ENCODE measurements at places on chromosomes 7 and 10. TPM values are rescaled to one million over a fixed set of nuclear protein-coding genes. Genes with fewer than 3 reads are reported as not detected.

GRCh38 chr10:23686722-23687121 is 247.8 kb downstream of the OTUD1 start:
- H3K36me3 ChIP-seq = no peaks in the 10 kb centered on the region
- no peak overlapping the region for H3K27ac ChIP-seq
- H3K27me3 ChIP-seq = no peaks in the 10 kb centered on the region

DNA sequence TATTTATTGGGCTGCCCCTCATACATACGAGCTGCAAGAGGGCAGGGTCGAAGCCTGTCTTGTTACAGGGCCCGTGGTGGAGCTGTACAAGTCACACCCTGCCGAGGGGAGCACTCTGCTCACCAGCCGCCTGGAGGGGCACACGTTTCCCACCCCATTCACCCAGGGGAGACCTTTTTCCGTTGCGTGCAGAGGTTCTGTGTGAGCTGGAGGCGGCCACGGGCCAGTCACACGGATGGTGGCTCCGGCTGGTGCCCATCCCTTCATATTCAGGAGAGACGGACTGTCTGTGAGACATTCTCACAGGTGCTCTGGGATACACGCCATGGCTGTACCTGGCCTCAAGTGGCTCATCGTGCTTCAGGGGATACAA is 47.9 kb upstream of the FAM20C start:
- H3K27ac ChIP-seq = peak overlapping the region; percentile 85
- H3K27me3 ChIP-seq = no peaks in the 10 kb centered on the region
- H3K4me3 ChIP-seq = no peak overlapping the region
- no peak for DNase-seq

DNA sequence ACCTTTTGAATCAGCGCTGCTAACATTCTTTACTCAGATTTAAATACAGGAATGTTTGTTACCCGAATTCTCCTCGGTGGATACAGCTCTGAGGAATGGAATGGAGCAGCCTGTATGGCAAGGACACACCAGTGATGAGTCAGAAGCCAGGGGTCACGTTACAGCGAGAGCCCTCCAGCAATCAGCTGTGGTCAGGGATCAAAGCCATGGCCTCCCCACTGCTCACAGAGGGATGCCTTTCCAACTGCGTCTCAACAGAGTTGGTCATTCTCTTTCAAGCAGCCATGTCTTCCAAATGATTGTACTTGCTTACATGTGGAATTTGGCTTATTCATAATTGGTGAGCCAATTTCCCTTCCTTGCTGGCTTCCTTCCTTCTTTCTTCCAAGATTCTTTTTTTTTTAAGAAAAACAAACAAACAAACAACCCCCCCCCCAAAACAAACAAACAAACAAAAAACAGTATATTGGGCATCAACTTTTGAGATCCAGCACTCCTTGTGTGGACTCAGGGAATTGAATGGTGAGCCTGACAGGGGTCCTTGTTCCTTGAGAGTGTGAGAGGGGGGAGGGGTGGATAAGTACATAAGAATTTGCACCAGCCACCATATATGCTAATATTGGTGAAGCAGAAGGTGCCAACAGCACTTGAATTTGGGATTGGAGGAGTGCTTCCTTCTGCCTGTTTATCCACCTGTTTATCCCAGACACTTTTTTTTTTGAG is 100.2 kb downstream of the ATXN7L1 start:
- no peak overlapping the region for H3K27ac ChIP-seq
- H3K4me1 ChIP-seq = no peaks in the 10 kb centered on the region
- DNase-seq = peak; percentile 9
- no peaks in the 10 kb centered on the region for H3K36me3 ChIP-seq

- H3K4me1 ChIP-seq = peaks cover 95% of the 10 kb centered on the region
- peak overlapping the region; percentile 82 for H3K27ac ChIP-seq
- no peak for DNase-seq
- H3K27me3 ChIP-seq = no peaks in the 10 kb centered on the region
- no peaks in the 10 kb centered on the region for H3K36me3 ChIP-seq
- H3K4me3 ChIP-seq = no peak overlapping the region
Measured at GRCh38 chr7:137951700-137952425, 50.0 kb downstream of the CREB3L2 start.

GRCh38 chr7:28509251-28510025 is 97.1 kb downstream of the CREB5 start:
- H3K27me3 ChIP-seq = no peaks in the 10 kb centered on the region
- peak overlapping the region; percentile 31 for H3K4me3 ChIP-seq
- no peak overlapping the region for H3K27ac ChIP-seq

DNA sequence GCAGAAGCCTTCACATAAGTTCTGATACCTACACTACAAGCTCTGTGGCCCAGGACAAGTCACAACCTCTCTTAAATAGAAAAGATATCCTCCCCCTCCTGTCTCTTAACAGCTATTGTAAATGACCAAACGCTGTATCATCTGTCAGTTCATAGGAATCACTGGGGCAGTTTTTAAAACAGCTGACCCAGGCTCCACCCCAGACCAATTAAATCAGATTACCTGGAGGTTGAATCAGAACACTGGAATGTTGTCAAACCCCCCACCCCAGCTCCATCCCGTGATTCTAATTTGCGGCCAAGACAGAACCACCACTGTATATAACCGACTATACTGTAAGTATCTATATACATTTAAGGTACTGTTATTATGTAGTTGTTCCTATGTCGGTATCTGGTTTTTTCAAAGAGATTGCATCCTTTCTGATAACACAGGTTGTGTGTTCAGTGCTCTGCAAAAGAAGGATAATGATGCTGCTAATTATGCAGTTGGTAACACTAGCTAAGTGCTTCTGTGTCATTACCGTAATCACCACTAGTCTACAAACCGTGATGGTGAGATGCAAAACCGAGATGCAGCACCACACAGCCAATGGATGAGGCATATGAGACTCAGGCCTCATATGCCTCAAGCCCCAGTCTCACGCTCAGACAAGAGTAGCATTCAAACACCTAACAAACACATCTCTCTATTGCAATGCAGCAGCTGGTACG is 47.4 kb downstream of the TNS3 start:
- no peak overlapping the region for H3K4me3 ChIP-seq
- H3K27me3 ChIP-seq = no peaks in the 10 kb centered on the region
- DNase-seq = no peak
- peaks cover 38% of the 10 kb centered on the region for H3K4me1 ChIP-seq
- no peak overlapping the region for H3K27ac ChIP-seq

GRCh38 chr10:24901686-24902399 is 50.6 kb downstream of the PRTFDC1 start:
- no peak overlapping the region for H3K4me3 ChIP-seq
- H3K4me1 ChIP-seq = peaks cover 19% of the 10 kb centered on the region
- H3K27me3 ChIP-seq = no peaks in the 10 kb centered on the region
- peak; percentile 30 for DNase-seq
- no peaks in the 10 kb centered on the region for H3K36me3 ChIP-seq
- no peak overlapping the region for H3K27ac ChIP-seq

DNA sequence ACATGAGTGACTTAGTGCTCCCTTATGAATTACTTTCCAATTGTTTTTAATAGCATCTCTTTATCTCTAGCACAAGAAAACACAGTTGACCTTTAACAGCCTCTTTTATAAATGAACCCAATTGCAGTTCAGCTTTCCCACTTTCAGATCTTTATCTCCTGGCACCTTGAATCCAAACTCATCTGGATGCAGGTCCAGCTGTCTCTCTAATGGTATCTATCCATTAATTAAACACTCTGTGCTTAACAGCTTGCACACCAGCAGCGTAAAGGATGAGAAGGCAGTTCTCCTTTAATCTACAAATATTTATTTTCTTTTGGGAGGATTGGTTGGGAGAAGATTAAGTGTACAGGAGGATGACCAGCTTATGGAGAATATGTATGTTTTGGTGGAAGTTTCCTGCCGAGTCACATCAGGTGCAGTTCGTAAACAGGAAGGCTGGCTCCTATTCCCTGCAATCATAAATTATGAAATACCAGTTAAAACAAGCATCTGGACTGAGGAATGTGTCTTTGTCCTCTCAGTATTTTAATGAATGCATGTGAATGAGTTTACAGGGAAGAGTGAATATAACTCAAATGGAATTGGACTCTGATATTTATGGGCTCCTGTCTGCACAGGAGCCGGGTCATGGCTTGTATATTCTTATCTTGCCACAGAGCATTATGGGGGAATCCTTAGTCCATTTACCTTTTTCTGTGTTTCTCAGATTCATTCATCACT is 232.7 kb downstream of the PHF14 start:
- H3K4me1 ChIP-seq = no peaks in the 10 kb centered on the region
- no peak overlapping the region for H3K27ac ChIP-seq
- H3K4me3 ChIP-seq = no peak overlapping the region

- no peaks in the 10 kb centered on the region for H3K36me3 ChIP-seq
- no peak for DNase-seq
- no peaks in the 10 kb centered on the region for H3K27me3 ChIP-seq
- no peak overlapping the region for H3K27ac ChIP-seq
- H3K4me1 ChIP-seq = no peaks in the 10 kb centered on the region
Measured at GRCh38 chr7:39810710-39811109, 139.3 kb upstream of the CDK13 start.

GSDME gene
- total RNA-seq = 21.7 TPM

NSUN5 gene
- total RNA-seq = 23.3 TPM

TRIL gene
- total RNA-seq = 2.6 TPM

AKR1C3 gene
- 77.4 TPM for total RNA-seq

AASS gene
- 87.7 TPM for total RNA-seq

NHLRC2 gene
- total RNA-seq = 56.5 TPM

HMX3 gene
- not detected for total RNA-seq

NDUFA5 gene
- total RNA-seq = 55.0 TPM
